ENCODE measurements at places on chromosomes 16 and 17.
A peak's percentile ranks its signal among the peaks of the same experiment; 100 is the strongest.

GRCh38 chr16:9800186-9800738, 382.0 kb downstream of the GRIN2A start:
- DNase-seq, result no peak

- DNase-seq, result no peak
These were observed 1.1 kb upstream of the ZNF263 start for GRCh38 chr16:3282103-3282729.

DNA sequence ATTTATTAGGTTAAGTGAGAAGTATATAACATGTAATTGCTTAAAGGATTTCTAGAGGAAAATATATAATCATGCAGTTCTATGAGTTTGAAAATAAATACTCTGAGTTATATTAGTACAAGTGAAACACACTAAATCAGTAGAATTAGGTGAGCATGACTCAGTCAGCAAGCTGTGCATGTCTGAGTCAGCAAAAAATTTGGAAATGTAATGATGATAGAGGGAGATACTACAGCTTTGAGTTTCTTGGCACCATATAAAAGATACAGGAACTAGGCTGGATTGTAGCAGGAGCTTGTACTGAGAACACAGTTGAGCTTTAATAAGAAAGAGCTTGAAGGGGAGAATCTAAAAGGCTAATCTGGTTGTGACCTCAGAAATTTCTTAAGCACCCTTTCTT, 1224.6 kb downstream of the CDH8 start:
- no peak for DNase-seq

- no peak for DNase-seq
These were observed 23.9 kb upstream of the CAPNS2 start for GRCh38 chr16:55542459-55543082.

DNA sequence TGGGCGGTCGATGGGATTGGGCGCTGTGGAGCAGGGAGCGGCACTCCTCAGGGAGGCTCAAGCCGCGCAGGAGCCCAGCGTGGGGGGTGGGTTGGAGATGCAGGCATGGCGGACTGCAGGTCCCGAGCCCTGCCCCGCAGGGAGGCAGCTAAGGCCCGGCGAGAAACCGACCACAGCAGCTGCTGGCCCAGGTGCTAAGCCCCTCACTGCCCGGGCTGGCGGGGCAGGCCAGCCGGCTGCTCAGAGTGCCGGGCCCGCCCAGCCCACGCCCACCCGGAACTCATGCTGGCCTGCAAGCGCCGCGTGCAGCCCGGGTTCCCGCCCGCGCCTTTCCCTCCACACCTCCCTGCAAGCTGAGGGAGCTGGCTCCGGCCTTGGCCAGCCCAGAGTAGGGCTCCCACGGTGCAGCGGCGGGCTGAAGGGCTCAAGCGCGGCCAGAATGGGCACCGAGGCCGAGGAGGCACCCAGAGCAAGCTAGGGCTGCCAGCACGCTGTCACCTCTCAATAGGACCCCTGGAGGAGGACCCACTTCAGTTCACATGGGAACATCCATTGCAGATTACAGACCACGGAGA, 20.5 kb upstream of the METTL16 start:
- DNase-seq, result no peak

DNA sequence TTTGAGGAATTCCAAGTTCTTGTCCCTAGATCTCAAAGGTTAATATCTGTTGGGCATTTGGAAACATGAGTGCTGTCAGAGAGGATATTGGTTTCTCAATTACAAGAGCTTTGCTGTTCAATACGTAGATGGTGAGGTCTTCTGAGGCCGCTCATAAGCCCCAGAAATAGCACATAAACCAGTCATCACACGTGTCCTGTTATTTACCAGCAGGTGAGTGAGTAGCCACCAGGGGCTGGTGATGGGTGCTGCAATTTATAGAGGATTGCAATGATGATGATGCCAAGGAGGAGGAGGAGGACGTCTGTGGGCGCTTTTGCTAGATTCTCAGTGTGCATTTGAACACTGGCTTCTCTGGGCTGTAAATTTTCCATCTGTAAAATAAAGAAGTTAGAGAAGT, 89.0 kb downstream of the SALL1 start:
- DNase-seq, result no peak

DNA sequence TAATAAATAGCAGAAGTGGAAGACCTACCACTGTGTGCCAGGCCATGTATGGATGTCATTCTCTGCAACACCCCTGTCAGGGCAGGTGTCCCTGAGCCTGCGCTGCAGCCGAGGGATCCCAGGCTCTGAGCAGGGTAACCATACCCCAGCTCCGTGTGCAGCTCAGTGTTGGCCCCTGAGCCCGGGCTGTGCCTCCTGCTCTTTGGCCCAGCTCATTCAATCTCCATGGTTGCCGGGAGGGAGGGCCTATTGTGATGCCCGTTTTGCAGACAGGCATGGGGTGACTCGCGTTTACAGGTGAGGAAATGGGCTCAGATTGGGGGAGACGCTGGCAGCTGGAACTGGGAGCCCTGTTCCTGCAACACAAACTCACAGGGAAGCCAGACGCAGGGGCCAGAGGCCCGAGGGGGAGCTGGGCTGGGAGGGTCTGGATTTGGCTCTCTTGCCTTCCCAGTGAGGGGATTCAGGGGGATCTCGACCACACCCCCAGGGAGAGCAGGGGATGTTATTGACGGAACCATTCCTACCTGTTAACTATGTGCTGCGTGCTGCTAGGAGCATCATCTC, 190.5 kb downstream of the IRF8 start:
- no peak for DNase-seq

DNA sequence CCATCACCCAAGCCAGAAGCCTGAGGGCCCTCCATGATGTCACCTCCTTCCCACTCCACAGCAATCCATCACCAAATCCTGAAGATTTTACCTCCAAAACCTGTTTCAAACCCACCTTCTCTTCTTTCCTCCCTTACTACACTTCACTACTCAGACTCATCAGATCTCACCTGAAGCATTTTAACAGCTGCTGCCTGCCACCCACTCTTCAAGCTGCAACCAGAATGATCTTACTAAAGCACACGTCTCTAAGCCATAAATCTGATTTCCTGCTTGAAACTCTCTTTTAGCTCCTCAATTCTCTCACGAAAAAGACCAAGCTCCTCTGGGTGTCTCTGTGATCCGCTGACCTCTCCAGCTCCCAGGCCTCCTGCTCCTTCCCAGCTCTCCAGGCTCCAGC, 46.5 kb downstream of the CDK5R1 start:
- no peak for DNase-seq

DNA sequence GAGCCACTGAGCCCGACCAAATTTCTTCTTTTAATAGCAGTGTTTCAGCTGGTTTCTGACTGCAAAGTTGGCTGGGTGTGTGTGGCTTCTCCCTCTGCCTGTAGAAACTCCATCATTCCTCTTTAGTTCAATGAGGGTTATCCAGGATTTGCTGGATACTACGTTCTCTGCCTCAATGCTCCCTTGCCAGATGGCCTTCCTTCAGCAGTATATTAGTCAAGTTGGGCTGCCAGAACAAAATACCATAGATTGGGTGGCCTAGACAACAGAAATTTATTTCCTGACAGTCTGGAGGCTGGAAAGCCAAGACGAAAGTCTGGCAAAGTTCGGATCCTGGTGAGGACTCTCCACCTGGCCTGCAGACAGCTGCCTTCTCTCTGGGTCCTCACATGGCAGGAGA, 103.7 kb downstream of the NOG start:
- no peak for DNase-seq

- no peak for DNase-seq
These were observed at the start of gene RNF213 for GRCh38 chr17:80260791-80261158. Gene RNF213, plus strand, starts transcription at chr17:80260852. Its CDS starts 2,830 bp downstream, at chr17:80263682.

DNA sequence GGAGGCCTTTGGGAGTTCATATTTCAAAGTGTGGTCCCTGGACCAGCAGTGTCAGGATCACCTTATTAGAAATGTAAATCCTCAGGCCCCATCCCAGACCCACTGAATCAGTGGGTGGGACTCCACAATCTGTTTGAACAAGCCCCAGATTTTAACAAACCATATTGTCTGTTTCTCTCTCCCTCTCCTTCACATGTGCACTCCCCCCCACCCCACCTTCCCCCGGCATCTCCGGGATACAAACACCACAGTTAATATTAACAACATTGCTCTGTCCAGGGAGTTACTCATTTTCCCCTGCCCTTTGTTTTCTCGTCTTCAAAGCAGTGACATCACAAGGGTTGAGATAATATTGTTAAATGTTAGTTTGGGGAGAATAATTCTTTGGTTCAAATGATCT, 127.3 kb downstream of the KATNIP start:
- no peak for DNase-seq

- DNase-seq, result no peak
These were observed 65.0 kb downstream of the CRISPLD2 start for GRCh38 chr16:84884596-84885341.

DNA sequence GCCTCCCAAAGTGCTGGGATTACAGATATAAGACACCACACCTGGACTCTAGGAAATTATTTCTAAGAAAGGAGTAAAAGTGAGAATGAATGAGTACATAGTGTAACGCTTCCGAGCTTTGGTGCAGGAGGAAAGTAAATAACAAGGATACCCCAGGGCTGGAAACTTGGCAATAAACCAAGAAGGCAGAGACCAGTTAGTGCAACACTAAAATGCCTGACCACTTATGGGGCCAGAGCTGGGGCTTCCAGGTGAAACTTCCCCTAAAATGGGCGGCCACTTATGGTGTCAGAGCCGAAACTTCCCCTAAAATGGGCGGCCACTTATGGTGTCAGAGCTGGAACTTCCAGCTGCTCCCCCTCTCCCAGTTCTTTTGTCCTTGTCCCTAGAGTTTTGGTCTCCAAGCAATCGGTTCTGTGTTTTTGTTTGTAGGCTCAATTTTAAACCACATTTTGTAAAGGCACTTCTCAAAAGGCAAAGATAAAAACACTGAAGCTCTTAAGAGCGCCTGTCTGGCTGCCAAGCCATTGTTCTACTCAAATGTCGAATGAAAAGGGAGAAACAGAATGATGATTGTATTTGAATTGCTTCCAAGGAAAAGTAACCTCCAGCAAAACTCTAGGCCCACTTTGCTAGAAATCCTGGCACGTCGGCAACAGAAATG, 63.9 kb downstream of the NXN start:
- peak; percentile 90 for DNase-seq

DNA sequence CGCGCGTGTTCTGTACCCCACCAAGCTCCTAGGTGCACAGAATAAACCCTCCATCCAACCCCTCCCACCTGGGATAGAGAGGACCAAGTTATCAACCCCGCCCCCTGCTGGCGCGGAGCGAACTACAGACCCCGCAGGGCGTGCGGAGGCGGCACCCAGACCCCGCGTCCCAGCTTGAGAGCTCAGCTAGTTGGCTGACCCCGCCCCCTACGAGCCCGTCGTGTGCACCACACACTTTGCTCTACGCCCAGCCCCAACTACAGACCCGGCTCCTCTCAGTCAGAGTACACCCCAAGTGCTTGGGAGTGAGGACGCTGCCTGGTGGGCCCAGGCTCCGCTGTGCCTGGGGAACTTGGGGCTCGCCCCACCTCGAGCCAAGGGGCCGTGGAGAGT, 1.5 kb downstream of the GRIN2A start:
- DNase-seq, result no peak

DNA sequence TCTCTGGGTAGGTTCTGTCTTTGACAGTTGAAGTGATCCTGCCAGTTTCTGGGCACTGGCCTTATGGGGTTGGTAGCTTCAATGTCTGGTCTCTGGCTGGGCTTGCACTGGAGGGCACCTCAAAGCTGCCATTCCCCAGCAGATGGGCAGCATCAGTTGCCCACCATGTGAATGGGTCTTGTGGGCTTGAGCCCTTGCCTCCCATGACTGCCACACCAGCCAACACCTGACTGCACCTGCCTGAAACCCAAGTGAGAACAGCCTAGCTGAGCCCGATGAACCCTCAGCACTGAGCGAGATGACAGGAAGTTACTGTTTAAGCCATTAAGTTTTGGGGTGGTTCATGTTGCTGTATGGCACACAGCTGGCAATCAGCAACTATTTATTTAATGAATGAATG, 69.1 kb upstream of the AXIN2 start:
- no peak for DNase-seq

DNA sequence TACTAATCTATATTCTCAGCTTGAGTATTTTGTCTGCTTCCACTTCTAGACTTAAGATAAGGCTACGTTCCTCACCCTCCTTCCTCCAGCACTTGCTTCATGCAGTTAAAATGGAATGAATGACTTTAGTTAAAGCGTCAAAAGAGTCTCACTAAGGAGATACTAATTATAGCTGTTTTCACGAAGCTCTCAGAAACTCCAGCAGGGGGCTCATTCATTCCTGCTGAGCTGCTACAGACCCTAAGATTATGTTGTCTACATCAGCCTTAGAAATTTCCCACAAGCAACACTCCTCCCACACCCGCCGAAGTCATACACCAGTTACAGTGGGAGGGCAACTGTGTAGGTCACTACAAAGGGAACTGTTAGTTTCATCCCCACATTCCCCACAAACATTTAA, 57.0 kb upstream of the KIFC3 start:
- DNase-seq, result no peak

- no peak for DNase-seq
These were observed 1.6 kb downstream of the TMC8 start for GRCh38 chr17:78132084-78132676.

- no peak for DNase-seq
These were observed 21.4 kb downstream of the TRIM16 start for GRCh38 chr17:15662681-15663080.

GRCh38 chr16:78154729-78155461, 55.4 kb downstream of the WWOX start:
- no peak for DNase-seq

DNA sequence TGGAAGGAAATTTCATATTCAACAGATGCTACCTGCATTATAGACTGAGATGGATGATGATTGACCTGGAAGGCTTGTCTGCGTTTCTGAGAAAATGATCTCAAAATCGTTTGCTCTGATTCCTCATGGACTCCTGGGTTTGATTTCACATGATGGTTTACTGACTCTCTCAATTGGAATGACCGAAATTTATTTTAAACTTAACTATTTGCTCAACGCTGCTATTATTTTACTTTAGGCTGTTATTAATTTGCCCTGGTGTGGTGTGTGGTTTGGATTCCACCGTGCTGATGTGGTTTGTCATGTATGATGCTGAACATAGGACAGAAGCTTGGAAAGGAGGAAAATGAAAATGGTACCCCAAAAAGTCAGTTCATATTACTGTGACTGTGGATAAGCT, 37.3 kb upstream of the ELAC2 start:
- no peak for DNase-seq

DNA sequence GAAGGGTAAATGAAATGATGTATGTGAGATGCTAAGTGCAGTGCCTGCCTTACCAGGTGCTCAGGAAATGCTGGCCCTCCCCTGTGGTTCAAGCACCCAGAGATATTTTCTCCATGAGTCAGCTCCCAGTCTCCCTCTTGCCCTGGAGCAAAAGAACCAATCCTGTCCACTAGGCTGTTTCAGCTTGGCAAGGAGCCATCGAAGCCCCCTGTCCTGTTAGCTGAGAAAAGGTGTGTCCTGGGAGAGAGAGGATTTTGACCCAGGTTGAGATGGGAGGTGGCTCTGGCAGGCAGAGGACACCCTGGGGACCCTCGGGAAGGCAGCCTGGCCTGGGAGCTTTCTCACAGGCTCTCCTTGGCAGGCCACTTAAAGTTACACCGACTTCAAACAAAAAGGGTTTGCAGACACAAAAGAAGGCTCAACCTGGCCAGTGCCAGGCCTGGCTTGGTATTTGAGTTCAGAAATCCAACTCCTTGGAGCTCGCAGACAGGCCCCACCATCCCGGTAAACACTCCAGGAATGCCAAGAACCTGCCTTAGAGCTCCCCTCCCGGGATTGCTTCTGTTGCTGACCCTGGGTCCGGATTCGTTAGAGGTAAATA, 29.6 kb downstream of the NTN1 start:
- no peak for DNase-seq
